ENCODE measurements at places on chromosomes 4 and X. TPM values are rescaled to one million over a fixed set of nuclear protein-coding genes. Genes with fewer than 3 reads are reported as not detected.

The ACOX3 gene
- total RNA-seq, result 41.5 TPM

The SMIM10 gene
- 0.99 TPM for total RNA-seq

The FGFBP1 gene
- 19.1 TPM for total RNA-seq

The GAGE12E gene
- total RNA-seq, result not detected

The PRAF2 gene
- total RNA-seq, result 9.4 TPM

The SLC49A3 gene
- 4.3 TPM for total RNA-seq

The CT55 gene
- not detected for total RNA-seq

The HADH gene
- total RNA-seq, result 41.7 TPM

The MAGEC2 gene
- total RNA-seq, result not detected

The IL13RA1 gene
- 57.3 TPM for total RNA-seq

The SYN1 gene
- 0.17 TPM for total RNA-seq

The NKX3-2 gene
- total RNA-seq, result not detected

The TTC29 gene
- 0.30 TPM for total RNA-seq

The HSFX3 gene
- not detected for total RNA-seq

The CT45A10 gene
- total RNA-seq, result not detected

The CDS1 gene
- total RNA-seq, result 20.1 TPM

The CT83 gene
- not detected for total RNA-seq

The AGA gene
- 69.9 TPM for total RNA-seq

The MGARP gene
- 2.6 TPM for total RNA-seq

The MAGEB1 gene
- not detected for total RNA-seq

The HELT gene
- not detected for total RNA-seq

The USP26 gene
- total RNA-seq, result not detected

The RWDD4 gene
- total RNA-seq, result 23.4 TPM

The FAM9B gene
- total RNA-seq, result not detected

The FAM90A26 gene
- not detected for total RNA-seq

The APOO gene
- 16.3 TPM for total RNA-seq

The ANXA10 gene
- total RNA-seq, result not detected

The PWWP3B gene
- 1.5 TPM for total RNA-seq

The ADRA2C gene
- 0.87 TPM for total RNA-seq

The ZMAT1 gene
- 6.4 TPM for total RNA-seq

The NWD2 gene
- total RNA-seq, result not detected

The CLIC2 gene
- total RNA-seq, result 0.52 TPM

The ALG13 gene
- total RNA-seq, result 47.7 TPM

The F8A1 gene
- 4.0 TPM for total RNA-seq

The TAF7L gene
- not detected for total RNA-seq

The CEP135 gene
- 5.4 TPM for total RNA-seq

The DDIT4L gene
- 3.9 TPM for total RNA-seq

The PHEX gene
- 0.35 TPM for total RNA-seq

The RHOXF2B gene
- not detected for total RNA-seq

The XAGE1B gene
- total RNA-seq, result not detected

Data from renal cortical epithelial cell (primary cell).